ENCODE measurements at places on chromosomes 2 and 18. TPM values are rescaled to one million over a fixed set of nuclear protein-coding genes. Genes with fewer than 3 reads are reported as not detected.

- H3K4me1 ChIP-seq, result peaks cover 16% of the 10 kb centered on the region
- DNase-seq, result peak; percentile 60
- no peaks in the 10 kb centered on the region for H3K36me3 ChIP-seq
- no peak overlapping the region for H3K27ac ChIP-seq
These were observed 359.9 kb upstream of the FANCL start for GRCh38 chr2:58601017-58601416.

The EPB41L3 gene
- total RNA-seq, result not detected

GRCh38 chr18:28584731-28585130, 407.8 kb upstream of the CDH2 start:
- H3K27me3 ChIP-seq, result no peaks in the 10 kb centered on the region
- peaks cover 4% of the 10 kb centered on the region for H3K4me1 ChIP-seq
- H3K36me3 ChIP-seq, result no peaks in the 10 kb centered on the region
- H3K27ac ChIP-seq, result no peak overlapping the region
- DNase-seq, result peak; percentile 35

DNA sequence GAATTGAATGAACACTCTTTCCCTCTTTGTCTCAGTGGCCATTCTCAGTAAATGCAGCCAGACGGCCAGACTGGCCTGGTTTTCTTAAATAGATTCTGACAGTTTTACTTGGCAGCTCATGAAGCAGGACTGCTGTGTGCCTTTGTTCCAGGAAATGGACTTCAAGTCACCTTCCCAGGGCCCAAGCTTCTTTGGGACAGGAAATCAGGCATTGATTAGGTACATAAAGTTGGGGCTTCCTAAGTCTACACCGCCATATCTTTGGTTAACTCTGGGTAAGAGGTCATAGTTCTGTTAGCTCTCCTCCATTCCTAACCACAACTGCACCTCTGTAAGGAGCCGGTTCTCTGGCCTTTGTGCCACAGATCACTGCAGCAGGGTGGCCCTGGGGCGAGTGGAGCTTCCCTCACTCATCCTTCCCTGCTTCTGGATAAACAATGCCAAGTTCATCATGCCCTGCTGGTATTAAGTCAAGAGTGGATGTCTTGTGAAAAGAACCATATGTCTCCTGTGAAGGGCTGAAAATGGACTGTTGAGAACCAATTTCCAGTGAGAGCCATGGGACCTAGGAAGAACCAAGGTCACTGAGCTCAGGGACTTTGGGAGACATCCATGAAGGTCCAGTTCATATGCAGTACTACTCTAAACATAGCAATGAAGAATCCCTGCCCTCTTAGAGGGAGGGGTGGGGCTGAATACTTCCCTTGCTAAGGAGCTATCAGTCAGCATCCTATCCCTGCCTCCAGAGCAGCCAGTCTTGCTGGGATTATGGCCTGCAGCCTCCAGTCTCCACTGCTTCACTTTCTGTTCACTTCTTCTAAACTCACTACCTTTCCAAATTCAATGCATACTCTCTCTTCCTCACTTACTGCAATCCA, 122.6 kb upstream of the XPO1 start:
- no peaks in the 10 kb centered on the region for H3K27me3 ChIP-seq
- H3K36me3 ChIP-seq, result no peaks in the 10 kb centered on the region
- no peak overlapping the region for H3K27ac ChIP-seq
- peaks cover 18% of the 10 kb centered on the region for H3K4me1 ChIP-seq
- DNase-seq, result no peak

The SERPINB7 gene
- total RNA-seq, result 2.6 TPM

- no peak overlapping the region for H3K27ac ChIP-seq
- no peak for DNase-seq
- H3K4me1 ChIP-seq, result no peaks in the 10 kb centered on the region
- H3K4me3 ChIP-seq, result no peak overlapping the region
- H3K36me3 ChIP-seq, result no peaks in the 10 kb centered on the region
- H3K27me3 ChIP-seq, result no peaks in the 10 kb centered on the region
These were observed 942.0 kb downstream of the DPP10 start for GRCh38 chr2:115384399-115384798.

GRCh38 chr18:56995579-56996188, 151.2 kb upstream of the BOD1L2 start:
- no peaks in the 10 kb centered on the region for H3K36me3 ChIP-seq
- H3K27ac ChIP-seq, result no peak overlapping the region
- H3K4me1 ChIP-seq, result peaks cover 6% of the 10 kb centered on the region
- H3K27me3 ChIP-seq, result no peaks in the 10 kb centered on the region
- H3K4me3 ChIP-seq, result no peak overlapping the region

The RSAD2 gene
- total RNA-seq, result 0.09 TPM

The VWC2L gene
- total RNA-seq, result not detected

DNA sequence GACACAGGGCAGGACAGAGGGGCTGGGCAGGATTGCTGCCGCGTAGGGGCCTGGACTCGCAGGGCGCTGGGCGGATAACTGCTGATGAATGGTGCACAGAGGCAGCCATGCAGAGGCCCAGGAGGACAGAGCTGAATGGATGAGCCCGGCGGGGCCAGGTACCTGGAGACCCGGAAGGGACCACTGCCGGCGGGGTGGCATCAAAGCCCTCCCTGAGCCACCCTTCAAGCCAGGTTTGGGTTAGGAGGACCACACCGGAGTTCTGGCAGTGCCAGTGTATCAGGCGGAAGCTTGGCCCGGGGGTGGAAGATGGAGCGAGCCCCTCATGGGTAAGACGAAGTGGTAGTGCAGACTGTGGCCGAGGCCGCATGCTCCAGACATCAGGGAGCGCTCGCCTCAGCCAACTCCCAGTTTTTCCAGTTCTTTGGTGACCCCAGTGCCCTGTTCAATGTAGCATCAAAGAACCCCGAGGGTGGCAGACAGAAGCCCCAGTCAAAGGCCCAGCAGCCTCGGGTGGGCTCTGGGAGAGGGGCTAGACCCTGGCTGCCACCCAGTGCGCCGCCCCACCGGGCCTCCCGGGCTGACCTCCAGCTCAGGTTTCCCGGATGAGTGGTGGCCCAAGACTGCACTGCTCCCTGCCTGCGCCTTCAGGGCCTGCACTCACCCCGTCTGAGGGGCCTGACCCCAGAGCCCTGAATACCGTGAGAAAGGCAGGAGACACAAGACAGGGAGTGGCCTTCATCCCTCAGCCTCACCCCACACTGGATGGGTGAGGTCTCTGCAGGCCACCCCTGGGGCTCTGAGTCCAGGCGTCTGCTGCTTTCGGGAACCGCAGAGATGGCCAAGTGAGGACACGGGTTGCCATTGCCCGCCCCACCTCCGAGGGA, 50.9 kb downstream of the ACAA2 start:
- no peaks in the 10 kb centered on the region for H3K36me3 ChIP-seq
- H3K27me3 ChIP-seq, result no peaks in the 10 kb centered on the region
- H3K27ac ChIP-seq, result no peak overlapping the region
- H3K4me1 ChIP-seq, result no peaks in the 10 kb centered on the region
- H3K4me3 ChIP-seq, result no peak overlapping the region

The C1QL2 gene
- total RNA-seq, result not detected

- peak overlapping the region; percentile 94 for H3K27ac ChIP-seq
- H3K4me3 ChIP-seq, result no peak overlapping the region
- peaks cover 19% of the 10 kb centered on the region for H3K36me3 ChIP-seq
These were observed 43.8 kb downstream of the SOCS6 start for GRCh38 chr18:70332694-70333093.

DNA sequence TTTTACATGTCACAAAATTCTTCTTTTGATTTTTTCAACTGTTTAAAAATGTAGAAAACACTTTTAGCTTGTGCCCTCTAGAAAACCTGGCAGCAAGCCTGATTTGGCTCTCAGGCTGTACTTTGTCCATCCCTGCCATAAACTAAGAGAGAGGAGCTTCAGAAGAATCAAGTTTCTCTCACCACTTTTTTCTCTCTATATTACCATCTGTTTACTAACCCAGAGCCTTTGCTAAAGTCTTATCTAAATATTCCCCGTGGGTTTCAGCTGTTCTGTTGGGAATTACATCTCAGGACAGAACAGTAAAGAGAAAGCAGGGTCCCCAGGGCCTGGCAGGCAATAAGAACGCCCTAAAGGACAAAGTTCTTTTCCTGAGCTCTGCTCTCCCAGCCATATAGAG, 409.1 kb upstream of the CRIM1 start:
- H3K27me3 ChIP-seq, result peaks cover 81% of the 10 kb centered on the region
- no peak overlapping the region for H3K27ac ChIP-seq
- no peaks in the 10 kb centered on the region for H3K36me3 ChIP-seq

- peak overlapping the region; percentile 33 for H3K27ac ChIP-seq
- H3K36me3 ChIP-seq, result no peaks in the 10 kb centered on the region
- H3K27me3 ChIP-seq, result no peaks in the 10 kb centered on the region
- peaks cover 38% of the 10 kb centered on the region for H3K4me1 ChIP-seq
These were observed 43.6 kb upstream of the VPS54 start for GRCh38 chr2:64062840-64063239.

The ZEB2 gene
- total RNA-seq, result 39.9 TPM

DNA sequence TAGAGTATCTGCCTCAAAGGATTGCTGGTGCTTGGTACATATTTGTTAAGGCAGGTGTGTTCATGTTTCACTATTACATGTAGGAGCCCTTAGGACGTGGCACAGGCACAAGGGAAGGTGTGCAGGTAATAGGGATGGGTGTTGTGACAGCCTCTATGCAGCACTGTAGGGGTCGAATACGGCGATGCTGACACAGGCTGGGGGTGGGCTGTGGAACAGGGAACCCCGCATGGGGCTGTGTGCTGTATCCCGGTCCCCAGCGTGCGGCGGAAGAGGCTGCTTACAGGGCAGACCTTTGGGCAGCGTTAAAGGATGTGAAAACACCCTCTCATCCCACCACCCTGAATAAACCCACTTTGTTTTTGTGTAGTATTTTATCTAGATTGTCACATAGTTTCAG, 21.5 kb downstream of the B3GNT2 start:
- no peak for DNase-seq
- H3K27ac ChIP-seq, result peak overlapping the region; percentile 61
- no peak overlapping the region for H3K4me3 ChIP-seq
- peaks cover 2% of the 10 kb centered on the region for H3K36me3 ChIP-seq
- H3K27me3 ChIP-seq, result no peaks in the 10 kb centered on the region
- peaks cover 40% of the 10 kb centered on the region for H3K4me1 ChIP-seq

DNA sequence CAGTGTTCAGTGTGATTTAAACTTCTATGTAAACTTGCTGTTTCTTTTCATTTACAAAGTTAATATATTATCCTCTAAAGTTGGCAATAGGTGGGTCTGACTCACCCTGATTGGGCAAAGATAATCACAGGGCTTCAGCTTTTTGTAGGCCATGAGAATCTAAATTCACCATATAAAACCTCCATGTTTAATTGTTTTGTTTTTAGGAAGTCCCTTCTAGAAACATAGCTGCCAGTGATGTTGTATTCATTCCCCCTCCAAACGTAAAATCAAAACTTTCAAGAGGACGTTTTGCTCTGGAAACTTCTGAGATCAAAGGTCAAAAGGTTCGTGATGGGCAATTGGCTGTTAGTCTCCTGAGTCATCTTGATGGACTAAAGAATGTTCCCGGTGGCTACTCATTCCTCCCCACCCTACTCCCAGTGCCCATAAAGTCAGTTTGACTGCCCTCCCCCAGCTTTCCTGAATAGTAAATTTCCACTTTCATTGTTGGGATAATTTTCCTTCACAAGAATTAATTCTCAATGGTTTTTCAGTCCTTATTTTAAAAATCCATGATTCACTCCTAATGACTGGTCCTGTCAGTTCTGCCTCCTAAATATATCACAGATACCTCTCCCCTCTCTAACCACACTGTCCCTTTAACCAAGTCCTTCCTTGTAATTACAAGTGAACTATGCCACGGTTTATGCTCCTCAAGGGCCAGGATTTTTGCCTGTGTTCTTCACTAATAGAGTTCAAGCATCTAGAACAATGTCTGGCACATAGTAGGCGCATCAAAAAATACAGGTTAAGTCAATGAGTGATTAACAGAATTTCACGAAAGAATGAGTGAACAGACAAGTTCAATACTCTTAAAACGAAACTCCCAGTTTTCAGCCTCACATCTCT, 164.4 kb upstream of the VRK2 start:
- DNase-seq, result peak; percentile 63
- no peaks in the 10 kb centered on the region for H3K27me3 ChIP-seq
- no peak overlapping the region for H3K27ac ChIP-seq
- no peaks in the 10 kb centered on the region for H3K36me3 ChIP-seq

GRCh38 chr2:12960671-12961070, 243.9 kb downstream of the TRIB2 start:
- no peak overlapping the region for H3K4me3 ChIP-seq
- no peaks in the 10 kb centered on the region for H3K4me1 ChIP-seq
- H3K27me3 ChIP-seq, result no peaks in the 10 kb centered on the region
- no peak for DNase-seq
- H3K27ac ChIP-seq, result no peak overlapping the region

- no peaks in the 10 kb centered on the region for H3K27me3 ChIP-seq
- H3K36me3 ChIP-seq, result no peaks in the 10 kb centered on the region
- no peak overlapping the region for H3K27ac ChIP-seq
- no peak for DNase-seq
- H3K4me1 ChIP-seq, result no peaks in the 10 kb centered on the region
These were observed 10.1 kb upstream of the STK17B start for GRCh38 chr2:196181484-196181883.

DNA sequence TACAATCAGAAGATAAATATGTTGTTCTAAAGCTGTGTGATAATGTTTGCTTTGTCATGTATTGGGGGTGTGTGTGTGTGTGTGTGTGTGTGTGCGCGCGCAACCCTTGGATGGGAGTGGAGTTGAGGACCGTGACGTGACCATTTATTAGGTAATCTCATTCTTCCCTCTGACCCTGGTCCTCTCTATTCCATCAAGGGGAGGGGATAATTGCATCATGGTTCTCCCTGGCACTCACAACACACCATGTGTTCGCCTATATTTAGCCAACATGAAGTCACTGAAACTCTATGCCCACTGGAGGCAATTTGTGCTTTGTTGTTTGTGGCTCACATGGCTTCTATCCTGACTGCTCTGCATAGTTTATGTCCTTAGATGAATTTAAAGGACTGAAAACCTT, 79.8 kb upstream of the LRPPRC start:
- no peak overlapping the region for H3K4me3 ChIP-seq
- no peak overlapping the region for H3K27ac ChIP-seq
- no peaks in the 10 kb centered on the region for H3K4me1 ChIP-seq
- DNase-seq, result peak; percentile 25
- no peaks in the 10 kb centered on the region for H3K36me3 ChIP-seq

- peaks cover 2% of the 10 kb centered on the region for H3K4me1 ChIP-seq
- H3K36me3 ChIP-seq, result peaks cover 3% of the 10 kb centered on the region
- no peak overlapping the region for H3K27ac ChIP-seq
- no peak overlapping the region for H3K4me3 ChIP-seq
- no peaks in the 10 kb centered on the region for H3K27me3 ChIP-seq
- no peak for DNase-seq
These were observed 26.4 kb downstream of the EMX1 start for GRCh38 chr2:72943540-72944395.

The ZC3H6 gene
- total RNA-seq, result 18.6 TPM

Measured in MCF 10A (cell line).